NCI-H2029 treated with DMSO at 0.1 percent for 48 hours (cell line): ENCODE measurements at places on chromosomes 2 and 18.

DNA sequence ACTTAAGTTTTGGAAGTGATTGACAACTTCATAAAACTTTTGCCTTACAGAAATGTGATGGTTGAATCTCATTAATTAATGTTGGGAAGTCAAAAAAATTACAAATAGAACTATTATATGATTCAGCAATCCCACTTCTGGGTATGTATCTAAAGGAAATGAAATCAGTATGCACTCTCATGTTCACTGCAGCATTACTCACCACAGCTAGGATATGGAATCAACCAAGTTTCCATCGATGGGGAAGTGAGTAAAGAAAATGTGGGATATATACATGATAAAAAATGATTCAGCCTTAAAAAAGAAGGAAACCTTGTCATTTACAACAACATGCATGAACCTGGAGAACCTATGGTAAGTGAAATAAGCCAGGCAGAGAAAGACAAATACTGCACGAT lies 112.4 kb upstream of the WDR75 start:
- no peak for DNase-seq

- DNase-seq, result no peak
These were observed 25.1 kb downstream of the TRAF3IP1 start for GRCh38 chr2:238345297-238345968.

DNA sequence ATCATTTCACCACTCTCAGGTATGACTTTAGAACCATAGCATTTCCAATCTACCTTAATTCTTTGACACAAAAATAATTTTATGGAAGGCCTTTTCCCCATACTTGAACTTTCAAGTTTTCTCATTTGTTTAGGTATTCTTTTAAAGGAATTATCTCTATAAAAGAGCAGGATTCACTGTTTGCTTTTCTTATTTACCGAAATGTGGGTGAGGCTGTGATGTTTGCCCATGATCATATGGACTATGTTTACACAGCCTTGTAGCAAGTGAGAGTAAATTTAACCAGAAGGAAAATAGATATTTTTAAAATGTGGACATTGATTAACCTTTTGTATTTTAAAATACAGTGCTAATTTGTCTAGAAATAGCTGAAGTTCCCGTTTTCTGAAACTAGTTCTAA lies 26.3 kb downstream of the CAB39 start:
- DNase-seq, result no peak

GRCh38 chr2:150607390-150607811 lies 119.9 kb upstream of the RND3 start:
- no peak for DNase-seq

GRCh38 chr18:13521418-13521817 lies 204.9 kb downstream of the FAM210A start:
- no peak for DNase-seq
